ENCODE measurements at places on chromosomes 4 and X.
A peak's percentile ranks its signal among the peaks of the same experiment; 100 is the strongest.

GRCh38 chr4:76596713-76597112, 161.7 kb downstream of the SHROOM3 start:
- DNase-seq, result no peak

GRCh38 chr4:63296773-63297172, 1112.5 kb downstream of the TECRL start:
- no peak for DNase-seq

- no peak for DNase-seq
These were observed 51.7 kb downstream of the HAND2 start for GRCh38 chr4:173478201-173478912.

DNA sequence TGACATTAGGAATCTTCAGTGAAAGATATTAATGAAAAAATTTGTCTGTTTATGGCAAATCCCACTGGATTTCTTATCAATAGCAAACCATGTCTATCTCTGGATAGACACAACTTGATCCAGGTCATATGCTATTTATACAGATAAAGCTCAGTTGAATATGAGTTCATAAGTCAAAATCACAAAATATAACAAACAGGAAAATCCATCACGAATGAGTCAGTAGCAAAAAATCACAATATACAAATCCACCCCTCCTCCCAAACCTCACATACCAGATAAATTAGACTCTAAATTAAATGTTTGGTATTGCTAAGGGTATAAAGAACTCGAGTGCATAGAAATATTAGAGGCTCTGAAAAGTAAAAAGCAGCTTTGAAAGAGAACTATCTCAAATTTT, 420.5 kb downstream of the TLL1 start:
- no peak for DNase-seq

DNA sequence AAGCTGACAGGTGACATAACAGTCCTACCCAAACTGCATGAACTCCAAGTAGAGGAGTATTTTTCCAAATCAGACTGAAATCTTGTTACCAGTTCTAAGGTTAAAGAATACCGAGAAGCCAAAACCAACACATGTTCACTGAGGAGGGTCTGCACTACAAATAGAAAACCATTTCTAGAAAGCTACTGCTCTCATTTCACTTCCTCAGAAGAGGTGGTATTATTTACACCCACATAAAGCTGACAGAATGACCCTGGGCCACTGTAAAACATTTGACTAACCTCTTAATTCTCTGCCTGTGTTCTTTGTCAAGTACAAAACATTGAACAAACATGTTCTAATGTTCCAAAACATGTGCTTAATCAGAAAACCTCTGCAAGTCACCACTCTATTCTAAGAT, 95.8 kb downstream of the IQCM start:
- DNase-seq, result no peak

DNA sequence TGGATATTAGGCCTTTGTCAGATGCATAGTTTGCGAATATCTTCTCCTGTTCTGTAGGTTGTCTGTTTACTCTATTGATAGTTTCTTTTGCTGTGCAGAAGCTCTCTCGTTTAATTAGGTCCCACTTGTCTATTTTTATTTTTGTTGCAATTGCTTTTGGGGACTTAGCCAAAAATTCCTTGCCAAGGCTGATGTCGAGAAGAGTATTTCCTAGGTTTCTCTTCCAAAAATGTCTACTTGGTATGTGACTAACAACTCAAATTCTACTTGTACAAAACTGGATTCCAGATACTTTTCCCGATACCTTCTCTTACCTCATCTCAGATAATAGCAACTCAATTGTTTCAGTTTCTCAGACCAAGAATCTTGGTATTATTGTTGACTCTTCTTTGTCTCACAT, 142.4 kb upstream of the GLRA2 start:
- DNase-seq, result no peak

DNA sequence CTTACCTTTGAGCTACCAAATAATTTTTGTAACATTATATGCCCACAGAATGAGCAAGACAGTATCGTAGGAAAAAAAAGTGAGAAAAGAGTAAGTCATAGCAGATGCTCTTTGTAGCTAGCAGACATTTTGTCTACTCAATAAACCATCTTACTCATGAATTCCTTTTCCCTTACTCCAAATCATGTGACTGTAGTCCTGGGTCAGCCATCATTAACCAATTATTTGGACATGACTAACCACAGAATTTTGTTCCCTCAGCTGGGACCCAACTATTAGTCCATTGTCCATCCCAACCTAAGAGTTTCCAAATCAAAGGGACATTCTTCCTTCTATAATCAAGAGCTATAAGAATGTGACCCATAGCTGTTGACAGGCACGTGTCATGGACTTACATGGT, 11.4 kb downstream of the UBE2D3 start:
- no peak for DNase-seq

DNA sequence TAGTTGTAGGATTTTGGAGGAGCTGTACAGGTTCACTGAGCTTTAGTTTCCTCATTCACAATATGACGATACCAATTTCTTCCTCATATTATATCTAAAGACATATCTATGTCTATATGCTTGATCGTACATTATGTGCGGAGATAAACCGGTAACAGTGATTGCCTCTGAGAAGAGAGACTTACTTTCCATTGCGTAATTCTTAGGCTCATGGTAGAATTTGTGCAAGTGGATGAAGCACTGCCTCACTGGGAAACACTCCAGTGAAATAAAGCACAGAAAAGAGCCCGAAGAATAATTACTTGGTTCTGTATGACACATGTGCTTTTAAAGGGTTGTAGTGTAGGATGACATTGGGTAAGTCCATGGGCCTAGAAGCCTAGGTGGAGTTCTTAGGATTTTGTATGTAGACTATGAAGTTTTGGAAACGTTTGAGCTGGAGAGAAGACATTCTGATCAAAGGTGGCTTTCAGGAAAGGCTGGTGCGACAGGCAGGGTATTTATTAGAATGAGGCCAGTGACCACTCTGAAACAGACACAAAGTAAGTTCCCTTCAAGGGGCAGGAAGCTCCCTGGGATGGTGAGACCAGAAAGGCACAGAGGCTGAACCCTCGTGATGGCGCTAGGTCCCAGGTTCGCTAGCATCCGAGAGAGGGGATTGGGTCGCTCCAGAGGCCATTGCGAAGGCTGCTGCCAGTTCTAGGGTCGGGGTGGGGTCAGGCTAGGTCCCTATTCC, 649 bp upstream of the VBP1 start:
- DNase-seq, result no peak

DNA sequence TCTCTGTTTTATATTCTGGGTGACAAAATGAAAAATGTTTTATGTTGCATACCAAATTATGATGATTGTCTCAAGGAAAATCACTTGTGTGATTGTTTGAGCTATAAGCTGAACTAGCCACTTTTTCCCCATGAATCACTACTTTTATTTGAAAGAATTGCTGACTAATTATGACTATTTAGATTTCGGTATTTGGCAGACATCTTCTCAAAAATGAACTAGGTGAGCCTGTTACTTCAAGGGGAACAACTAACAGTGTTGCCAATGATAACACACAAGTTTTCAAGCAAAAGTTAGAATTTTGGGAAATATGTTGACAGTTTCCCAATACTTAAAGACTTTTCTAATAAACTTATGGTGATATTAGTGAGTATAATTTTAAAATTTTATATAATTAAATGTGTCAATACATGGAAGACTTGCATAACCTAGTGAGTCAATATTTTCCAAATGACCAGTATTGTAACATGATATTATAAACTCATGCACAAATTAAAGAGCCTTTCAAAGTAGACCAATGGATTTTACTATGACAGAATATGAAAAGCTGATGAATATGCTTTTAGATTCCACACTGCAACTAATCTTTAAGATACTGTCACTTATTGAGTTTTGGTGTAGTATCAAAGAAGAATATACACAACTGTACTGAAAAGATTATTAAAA, 187.7 kb upstream of the GATB start:
- no peak for DNase-seq

GRCh38 chr4:152245680-152246079, 290.2 kb downstream of the FBXW7 start:
- no peak for DNase-seq

DNA sequence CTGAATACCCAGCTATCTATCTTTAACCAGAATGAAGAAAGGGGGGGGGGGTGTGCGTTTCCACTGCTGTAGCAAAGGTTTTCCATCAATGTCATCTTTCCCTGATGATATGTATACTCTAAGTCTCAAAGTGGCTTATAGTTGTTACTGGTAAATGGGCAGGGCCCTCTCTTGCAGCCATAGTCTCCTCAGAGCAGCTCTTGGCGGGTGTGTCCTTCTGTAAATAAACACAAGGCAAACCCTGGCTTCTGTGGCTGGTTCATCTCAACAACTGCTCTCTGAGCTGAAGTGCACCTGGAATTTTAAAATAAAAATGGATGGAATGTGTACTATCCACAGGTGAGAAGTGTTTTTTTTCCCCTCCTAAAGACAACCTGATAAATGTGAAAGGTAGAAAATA, 57.5 kb upstream of the SCML1 start:
- DNase-seq, result no peak

GRCh38 chrX:129606918-129607317, 47.8 kb downstream of the APLN start:
- no peak for DNase-seq

DNA sequence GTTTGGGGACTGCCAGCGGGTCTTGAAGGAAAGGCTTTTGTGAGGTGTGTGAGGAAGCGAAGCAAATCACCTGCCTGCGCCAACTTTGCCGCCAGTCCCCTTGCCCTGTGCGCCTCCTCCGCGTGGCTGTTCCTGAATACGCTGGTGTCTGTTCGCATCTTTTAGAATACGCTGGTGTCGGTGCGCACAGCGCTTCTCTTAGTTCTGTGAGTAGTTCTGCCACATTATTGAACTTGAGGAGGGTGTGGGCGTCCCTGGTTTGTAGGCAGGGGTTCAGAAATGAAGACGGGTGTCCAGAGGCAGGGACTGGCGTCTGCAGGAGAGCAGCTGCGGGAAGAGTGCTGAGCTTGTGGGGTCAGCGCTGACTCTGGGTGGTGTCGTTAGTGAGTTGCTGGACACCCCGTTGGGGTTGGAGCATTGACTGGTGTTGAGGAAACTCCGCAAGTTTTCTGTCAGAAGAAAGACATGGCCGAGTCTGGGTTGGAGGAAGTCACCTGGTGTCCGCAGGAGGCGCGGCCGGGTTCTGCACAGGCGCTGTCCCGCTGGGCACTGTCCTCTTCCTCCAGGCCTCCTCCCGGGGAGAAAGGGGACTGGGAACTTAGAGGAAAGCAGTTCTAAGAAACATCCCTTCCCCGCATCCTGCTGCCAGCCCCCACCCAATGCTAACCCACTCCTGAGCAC, 930 bp downstream of the ZNF718 start:
- peak; percentile 73 for DNase-seq

DNA sequence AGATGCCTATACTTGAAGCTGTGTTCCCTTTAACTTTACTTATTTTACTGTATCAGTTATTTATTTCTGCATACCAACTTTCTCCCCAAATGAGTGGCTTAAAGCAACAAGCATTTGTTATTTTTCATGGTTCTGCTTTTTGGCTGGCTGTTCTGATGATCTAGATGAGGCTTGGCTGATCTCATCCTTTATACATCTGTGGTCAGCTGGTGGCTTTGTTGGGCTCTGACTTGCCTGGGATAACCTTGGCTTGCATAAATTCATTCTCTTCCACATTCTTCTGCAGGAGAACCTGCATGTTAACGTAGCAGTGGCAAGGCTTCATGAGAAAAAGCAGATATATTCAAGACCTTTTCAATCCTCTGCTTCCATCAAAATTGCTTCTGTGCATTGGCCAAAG, 1317.6 kb downstream of the ADGRL3 start:
- DNase-seq, result no peak

- no peak for DNase-seq
These were observed 25.9 kb downstream of the PLAC1 start for GRCh38 chrX:134632355-134632754.

GRCh38 chrX:110242371-110242770, 75.5 kb downstream of the AMMECR1 start:
- DNase-seq, result no peak

All from upper lobe of right lung (tissue), 1 donor.